ENCODE measurements at places on chromosomes 2 and 18. TPM values are rescaled to one million over a fixed set of nuclear protein-coding genes. Genes with fewer than 3 reads are reported as not detected.
A peak's percentile ranks its signal among the peaks of the same experiment; 100 is the strongest.

DNA sequence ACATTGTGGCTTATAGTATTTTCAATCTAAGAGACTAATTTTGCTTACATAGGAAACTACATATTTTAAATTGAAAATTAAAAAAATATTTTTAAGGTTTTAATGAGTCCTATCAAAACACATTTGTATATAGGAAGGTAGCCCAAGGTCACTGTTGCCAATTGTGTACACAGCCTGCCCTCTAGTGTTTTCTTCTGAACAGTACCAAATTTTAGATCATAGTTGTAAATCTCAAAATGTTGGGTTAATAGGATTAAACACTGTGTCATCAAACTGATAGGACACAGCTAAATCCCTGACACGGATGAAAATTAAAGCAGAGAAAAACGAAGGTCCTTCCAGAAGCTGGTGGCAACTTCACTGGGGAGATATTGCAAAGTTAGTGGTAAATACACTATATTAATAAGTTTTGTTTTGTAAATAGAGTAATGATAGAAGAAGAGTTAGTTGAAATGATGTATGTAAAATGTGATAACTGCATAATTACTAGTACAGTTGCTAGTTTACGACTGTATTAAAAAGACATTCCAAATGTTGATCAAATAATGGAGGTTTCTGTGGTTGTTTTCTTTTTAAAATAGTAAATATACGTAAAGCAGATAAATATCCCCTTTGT is 19.7 kb downstream of the CLUL1 start:
- peak; percentile 64 for DNase-seq

- DNase-seq: no peak
These were observed 47.3 kb downstream of the ROCK1 start for GRCh38 chr18:21064347-21064746.

DNA sequence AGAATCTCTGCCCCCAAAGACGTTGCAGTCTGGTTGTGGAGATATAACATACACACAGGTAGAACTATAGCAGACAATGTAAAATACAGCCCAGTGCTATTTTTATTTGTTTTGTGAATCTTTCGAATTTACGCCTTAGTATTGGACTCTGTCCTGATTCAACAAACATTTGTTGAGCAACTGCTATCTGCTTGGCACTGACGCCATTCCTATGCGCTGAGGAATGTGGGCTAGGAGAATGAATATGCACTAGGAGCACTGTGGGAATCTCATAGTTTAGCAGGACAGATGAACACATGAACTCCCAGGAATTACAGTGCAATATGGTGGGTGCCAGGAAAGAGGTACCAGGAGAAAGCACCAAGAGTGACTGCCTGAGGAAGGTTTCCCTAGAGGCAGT is 181.7 kb upstream of the SIX3 start:
- DNase-seq: no peak

DNA sequence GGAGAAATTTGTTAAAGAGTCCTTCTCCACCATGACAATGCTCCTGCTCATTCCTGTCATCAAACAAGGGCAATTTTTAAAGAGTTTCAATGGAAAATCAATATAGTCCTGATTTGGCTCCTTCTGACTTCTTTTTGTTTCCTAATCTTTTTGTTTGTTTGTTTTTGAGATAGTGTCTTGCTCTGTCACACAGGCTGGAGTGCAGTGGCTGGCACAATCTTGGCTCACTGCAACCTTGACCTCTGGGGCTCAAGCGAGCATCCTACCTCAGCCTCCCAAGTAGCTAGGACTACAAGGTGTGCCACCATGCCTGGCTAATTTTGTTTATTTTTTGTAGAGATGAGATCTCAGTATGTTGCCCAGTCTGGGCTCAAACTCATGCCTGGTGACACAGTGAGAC is 58.3 kb downstream of the BMPR2 start:
- no peak for DNase-seq

GRCh38 chr2:24304631-24305030 is 55.7 kb downstream of the ITSN2 start:
- no peak for DNase-seq

GRCh38 chr2:70305531-70305930 is 3.7 kb upstream of the FAM136A start:
- DNase-seq: no peak

DNA sequence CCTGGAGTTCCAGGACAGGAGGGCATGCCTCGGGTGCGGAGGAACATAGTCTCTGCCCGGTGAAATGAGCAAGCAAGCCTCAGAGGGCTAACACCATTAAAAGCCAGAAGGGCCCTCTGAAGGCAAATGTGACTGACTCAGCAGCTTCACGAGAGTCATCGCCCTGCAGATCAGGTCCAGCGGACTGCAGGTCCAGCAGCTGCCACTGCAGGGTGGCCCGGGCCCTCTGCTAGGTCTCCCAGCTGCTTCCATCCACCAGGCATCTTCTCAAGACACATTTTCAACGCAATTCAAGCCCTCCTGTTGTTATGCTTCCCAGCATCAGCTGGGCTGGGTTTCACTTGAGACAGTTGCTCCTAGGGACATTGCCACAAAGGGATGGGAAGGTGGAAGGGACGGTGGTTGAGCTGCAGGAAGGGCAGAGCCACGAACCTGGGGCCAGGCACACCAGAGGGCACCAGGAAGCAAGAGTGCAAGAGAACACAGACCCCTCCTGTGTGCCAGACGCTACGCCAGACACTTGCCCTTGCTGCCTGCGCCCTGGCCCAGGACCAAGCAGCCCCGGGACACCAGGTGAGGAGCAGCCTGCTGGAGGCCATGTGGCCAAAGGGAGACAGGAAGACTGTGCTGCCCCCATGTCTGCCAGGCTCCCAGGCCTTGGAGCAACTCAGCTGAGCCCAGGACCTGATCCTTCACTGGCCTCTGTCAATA is 173.0 kb downstream of the HDAC4 start:
- DNase-seq: no peak

GRCh38 chr18:23012249-23012648 is 79.1 kb downstream of the RBBP8 start:
- DNase-seq: no peak

DNA sequence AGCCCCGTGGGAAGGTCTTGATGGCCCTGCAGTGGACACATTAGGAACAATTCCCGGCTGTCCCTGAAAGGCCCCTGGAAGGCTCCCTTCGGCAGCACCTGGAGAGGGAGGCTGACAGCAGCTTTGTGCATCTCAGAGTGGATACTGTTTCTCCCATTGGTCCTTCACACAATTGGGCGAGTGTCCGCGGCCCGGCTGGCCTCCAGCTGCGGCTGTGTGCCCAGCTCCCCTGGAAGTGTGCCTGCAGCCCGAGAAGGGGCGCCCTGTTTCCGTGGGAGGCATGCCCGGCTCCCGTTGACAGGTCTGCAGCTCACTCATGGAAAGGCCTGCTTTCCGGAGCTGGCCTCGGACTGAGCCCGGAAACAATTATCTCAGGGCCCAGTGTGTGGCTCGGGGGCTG is 103.7 kb downstream of the LPIN1 start:
- no peak for DNase-seq

DNA sequence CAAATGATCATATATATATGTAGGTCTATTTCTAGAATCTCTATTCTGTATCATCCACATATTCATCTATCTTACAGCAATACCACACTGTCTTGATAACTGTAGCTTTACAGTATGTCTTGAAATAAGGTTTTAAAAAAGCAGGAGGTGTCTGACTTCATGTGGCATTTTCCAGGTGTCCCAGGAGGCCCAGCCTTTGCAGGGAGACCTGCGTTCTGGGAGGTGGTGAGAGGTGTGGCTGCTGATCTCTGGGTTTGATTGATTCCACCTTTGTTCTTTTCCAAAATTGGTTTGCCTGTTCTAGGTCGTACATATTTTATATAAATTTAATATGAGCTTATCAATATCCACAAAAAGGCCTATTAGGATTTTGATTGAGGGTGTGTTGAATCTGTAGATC is 26.6 kb downstream of the DPYSL5 start:
- DNase-seq: no peak

GRCh38 chr2:33208400-33208799 is 261.6 kb downstream of the LTBP1 start:
- DNase-seq: no peak

- no peak for DNase-seq
These were observed 20.8 kb upstream of the SCLY start for GRCh38 chr2:238039985-238040384.

- DNase-seq: no peak
These were observed 11.4 kb downstream of the ALPG start for GRCh38 chr2:232418056-232418455.

DNA sequence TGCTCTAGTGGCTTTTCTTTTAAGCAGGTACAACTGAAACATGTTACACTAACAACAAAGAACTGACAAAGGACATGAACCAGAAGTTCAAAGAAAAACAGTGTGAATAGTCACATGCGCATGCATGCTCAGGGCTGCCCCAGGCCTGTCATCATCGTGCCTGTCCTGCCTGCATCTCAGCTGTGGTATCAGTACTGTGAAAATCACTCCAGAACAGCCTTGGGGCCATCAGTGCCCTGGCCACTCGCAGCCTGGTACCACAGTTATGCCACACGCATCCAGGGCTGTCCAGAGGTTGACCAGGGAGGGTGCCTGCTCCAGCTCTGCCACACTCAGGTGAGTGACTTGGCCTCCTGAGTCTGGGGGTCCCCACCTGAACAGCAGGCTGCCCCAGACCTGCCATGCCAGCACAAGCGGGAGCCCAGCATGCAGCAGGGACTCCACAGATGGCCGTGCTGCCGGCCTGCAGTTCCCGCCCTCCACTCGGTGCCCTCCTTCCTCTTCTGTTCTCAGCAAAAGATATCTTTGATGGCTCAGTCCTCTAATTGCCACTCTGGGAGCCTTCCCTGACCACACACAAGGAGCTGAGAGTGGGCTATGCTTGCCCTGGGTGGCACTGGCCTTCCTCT is 12.3 kb downstream of the LIMS2 start:
- DNase-seq: no peak

DNA sequence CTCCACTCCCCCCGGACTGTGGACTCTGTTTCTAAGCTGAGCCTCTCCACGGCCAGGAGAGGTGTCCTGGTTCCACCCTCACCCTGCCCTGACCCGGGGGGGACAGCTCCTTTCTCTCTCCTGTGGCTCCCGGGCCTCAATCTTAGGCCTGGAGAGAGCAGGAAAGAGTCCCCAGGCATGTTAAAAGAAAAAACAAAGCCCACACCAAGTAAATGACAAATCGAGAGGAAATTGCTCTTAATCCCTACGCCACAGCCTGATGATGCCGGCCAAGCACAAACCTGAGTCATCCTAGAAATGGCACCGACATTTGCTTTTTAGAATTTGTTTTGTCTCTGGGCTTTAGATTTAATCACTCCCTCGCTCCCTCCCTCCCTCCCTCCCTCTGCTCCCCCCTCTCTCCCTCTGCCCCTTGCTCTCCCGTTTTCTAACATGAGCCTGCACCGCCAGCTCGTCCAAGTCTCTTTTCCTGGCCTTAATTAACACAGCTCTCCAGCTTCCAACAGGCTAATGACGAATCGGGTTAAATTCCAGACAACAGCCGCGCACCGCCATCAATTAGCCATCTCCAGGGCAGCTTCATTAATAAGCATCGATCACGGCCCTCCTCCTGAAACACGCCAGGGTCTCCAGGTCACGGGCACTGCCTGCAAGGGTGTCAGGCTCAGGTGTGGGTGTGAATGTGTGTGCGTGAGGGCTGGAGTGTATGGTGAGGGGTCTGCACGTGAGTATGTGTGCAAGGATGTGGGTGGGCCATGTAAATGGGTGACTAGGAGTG is 230.8 kb downstream of the CELF4 start:
- no peak for DNase-seq

DNA sequence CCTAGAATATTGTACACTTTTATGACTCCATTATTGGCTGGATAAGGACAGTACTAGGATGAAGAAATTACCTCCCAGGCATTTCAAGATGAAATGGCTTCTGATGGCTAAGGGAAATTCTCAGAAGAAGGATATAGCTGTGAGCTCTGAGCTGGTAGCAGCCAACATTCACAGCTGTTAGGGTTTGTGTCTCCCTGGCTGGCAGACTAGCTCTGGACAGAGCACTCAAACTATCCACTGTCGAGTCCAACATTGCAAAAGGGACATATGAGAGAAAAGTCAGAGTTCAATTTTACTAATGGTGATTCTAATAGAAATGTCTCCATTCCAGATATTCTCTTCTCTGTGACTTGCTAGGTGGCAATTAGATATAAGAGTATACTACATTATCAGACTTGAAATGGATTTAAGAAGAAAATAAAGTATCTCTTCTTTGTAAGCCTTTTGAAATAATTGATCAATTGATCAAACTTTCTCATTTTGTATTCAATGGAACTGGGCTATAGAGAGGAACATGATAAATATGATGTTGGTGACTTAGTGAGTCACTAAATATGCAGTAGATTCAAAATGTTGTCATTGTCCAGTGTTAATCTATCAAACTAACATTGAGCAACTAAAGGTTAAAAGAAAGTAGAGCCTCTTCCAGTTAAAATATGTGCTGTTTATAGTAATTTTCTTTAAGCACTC is 1920.3 kb downstream of the SUCLG1 start:
- DNase-seq: no peak

GRCh38 chr2:69514819-69515218 is 77.6 kb upstream of the NFU1 start:
- peak; percentile 19 for DNase-seq

- no peak for DNase-seq
These were observed 86.9 kb upstream of the MGAT5 start for GRCh38 chr2:134167015-134167414.

- no peak for DNase-seq
These were observed 467.7 kb upstream of the ID2 start for GRCh38 chr2:8214036-8214615.

- DNase-seq: no peak
These were observed 46.2 kb downstream of the COA5 start for GRCh38 chr2:98561902-98562695.

GRCh38 chr2:52558265-52558664 is 1209.3 kb upstream of the CHAC2 start:
- DNase-seq: no peak

DNA sequence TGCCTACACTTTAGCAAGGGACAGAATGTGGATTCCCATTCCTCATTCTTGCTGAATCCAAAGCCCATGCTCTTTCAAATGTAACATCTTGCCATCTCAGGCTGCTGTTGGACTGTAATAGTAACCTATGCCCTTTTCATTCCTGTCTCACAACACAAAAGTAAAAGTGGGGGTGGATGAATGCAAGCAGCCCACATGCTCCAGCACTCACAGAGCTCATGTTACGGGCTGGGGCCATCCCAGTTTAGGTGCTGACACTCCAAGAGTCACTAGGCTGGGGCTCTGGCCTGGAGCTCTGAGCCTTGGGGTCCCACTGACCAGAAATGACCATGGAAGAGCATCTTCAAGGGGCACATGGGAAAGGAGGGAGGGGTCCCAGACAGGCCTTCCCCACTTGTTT is 47.6 kb downstream of the CCBE1 start:
- no peak for DNase-seq

GRCh38 chr2:9548506-9548905 is 7.1 kb downstream of the ADAM17 start:
- DNase-seq: no peak

GRCh38 chr2:238875101-238875470 is 27.2 kb downstream of the TWIST2 start:
- DNase-seq: no peak

LDLRAD4 gene
- 5.3 TPM for polyA plus RNA-seq

FSHR gene
- not detected for polyA plus RNA-seq

LPIN1 gene
- polyA plus RNA-seq: 26.6 TPM

WDR43 gene
- polyA plus RNA-seq: 23.7 TPM

PLEK gene
- 0.03 TPM for polyA plus RNA-seq

CABLES1 gene
- polyA plus RNA-seq: 28.7 TPM

ABCG5 gene
- not detected for polyA plus RNA-seq
